ENCODE measurements at places on chromosomes 7 and 10.
A peak's percentile ranks its signal among the peaks of the same experiment; 100 is the strongest.

- peak; percentile 17 for DNase-seq
Measured at GRCh38 chr7:129591868-129592267, 19.7 kb upstream of the NRF1 start.

- no peak for DNase-seq
Measured at GRCh38 chr7:2195400-2196246, 37.1 kb downstream of the MAD1L1 start.

DNA sequence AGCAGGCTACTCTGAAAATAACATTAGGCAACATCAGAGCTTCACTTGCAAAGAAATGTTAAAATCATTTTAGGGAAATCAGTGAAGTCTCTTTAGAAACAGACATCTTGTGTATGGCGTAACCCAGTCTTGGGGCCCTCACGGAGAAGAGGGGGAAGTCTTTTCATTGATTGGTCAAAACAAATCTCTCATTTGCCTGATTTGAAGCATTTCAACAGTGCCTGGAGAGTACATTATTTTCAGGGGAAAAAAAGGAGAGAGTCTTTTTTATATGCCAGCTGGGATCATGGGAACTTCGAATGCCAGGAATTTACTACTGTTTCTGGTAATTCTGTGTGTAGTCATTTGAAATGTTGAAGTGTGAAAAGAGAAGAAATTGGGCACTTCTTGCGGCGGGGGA lies 471.4 kb downstream of the PLXDC2 start:
- no peak for DNase-seq

DNA sequence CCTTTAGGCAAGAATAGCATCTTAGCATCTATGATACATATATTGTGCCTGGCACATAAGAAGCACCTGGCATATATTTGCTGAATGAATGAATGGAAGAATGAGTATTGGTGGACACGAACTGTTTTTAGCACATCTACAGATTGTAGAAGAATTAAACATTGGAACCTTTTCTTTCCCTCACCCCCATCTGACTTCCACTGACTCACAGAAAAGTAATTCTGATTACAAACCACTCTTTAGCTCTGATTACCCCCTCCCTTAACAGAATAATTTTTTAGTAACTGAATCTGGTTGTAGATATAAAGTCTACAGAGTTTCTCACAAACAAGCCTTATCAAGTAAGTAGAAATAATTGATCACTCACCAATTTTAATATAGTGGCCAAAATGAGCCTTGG lies 31.9 kb downstream of the SLC26A4 start:
- DNase-seq = peak; percentile 22

DNA sequence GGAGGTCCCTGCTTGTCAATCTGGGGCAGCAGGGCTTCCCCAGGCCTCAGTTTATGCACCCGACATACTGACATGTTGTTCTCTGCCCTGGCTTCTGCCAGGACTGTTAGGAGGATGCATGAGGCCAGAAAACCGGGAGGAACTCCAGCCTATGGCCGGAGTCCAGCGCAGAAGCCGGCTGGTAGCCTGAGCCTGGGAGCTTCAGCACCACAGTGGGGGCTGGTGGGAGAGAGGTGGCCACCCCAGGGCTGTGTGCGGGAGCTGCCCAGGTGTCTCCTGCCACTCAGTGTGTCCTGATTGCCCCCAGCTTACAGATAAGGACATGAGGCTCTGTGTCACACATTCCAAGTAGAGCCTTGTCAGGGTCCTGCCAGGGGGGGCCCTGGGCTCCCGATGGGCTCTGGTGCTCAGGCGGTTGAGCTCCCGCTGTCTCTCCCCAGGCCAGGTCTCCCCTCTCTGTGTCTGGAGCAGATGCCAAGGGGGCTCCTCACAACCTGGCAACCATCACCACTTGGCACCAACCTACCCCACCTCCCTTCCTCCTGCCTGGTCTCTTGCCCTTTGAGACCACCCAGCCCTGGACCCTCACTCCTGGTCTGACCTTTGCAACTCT lies 32.3 kb downstream of the PPIF start:
- peak; percentile 31 for DNase-seq

- no peak for DNase-seq
Measured at GRCh38 chr7:158111906-158112570, 475.6 kb downstream of the PTPRN2 start.

DNA sequence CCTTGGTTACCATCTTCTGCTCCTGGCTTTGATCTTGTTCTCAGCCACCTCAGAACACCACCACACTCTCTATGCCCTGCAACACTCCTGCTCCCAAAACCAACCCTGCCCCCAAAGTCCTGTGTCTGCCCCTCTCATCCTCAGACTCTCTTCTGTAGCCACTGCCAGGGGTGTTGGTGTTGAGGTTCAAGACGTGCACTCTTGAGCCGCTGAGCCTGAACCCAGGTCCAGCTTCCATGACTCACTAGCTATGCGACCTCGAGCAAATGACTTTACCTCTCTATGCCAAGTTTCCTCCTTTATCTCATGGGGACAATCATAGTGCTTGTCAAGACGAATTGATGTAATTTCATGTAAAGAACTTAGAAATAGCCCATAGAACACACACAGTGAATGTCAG lies 840 bp upstream of the ATP6V0A4 start:
- DNase-seq = no peak

DNA sequence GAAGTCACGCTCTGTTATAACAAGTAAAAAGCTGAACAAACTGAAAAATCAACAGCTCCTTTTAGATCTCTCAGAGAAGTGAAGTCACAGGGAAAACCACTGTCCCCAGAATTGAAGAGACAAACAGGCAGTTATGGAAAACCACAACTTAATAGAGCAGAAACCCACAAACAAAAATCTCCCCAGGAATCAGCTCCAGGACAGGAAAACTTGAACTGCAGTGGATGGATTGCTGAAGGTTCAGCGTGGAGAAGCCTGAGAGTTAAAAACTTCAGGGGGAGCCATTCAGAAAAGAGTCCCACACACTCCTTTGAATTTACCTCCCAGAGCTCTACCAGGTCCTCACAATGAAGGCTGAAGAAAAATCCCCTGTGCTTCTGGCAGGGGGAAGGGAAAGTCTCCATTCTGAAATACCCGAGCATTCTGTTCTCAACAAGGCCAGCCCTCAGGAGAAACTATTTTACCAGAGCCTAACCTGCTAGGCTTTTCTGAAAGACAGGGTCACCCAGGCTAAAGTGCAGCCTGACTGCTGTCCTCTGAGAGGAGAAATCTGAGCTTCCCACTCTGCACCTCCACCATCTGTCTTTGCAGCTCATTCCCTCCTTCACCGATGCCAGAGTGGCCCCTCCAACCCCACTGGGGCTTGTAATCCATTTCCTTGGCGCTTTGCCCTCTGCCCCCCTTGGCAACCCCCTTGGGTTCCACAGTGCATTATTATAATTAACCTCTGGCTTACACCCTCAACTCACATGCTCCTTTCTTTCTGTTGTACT lies 65.0 kb upstream of the CCNY start:
- DNase-seq = no peak

GRCh38 chr7:66304536-66304935 lies 99.4 kb downstream of the TPST1 start:
- DNase-seq = no peak

DNA sequence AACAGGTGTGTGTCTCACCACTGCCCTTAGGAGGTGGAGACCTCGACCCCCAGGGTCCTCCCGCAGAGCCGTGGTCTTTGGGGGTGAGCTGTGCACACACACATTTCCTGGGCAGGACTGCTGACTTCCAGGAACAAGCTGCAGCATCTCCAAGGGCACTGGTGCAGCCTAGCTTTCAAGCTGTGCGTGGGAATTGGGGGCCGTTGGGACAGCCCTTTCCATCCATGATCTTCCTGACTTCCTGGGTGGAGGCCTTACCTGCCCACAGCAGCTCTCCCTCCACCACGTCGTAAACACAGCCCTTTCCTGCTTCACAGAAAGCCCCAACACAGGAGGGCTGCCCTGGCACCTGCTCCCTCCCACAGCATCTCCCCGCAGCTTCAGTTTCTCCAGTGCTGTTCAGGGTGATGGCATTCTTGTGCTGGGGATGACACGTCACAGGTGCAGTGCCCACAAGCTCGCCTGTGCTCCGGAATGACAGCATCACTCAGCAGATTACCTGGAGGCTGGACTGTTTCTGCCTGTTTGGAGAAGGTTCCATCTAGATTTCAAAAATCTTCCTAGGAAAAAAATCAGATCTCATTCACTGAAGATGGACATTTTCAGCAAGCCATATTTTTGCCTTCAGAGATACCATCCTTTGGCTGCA lies 208.0 kb upstream of the PPP2R2D start:
- no peak for DNase-seq

- no peak for DNase-seq
Measured at GRCh38 chr10:46550795-46551700, 5.4 kb downstream of the GPRIN2 start.

GRCh38 chr10:110641256-110641655 lies 2.9 kb upstream of the RBM20 start:
- no peak for DNase-seq

GRCh38 chr7:93228302-93228701 lies 2.0 kb upstream of the HEPACAM2 start:
- DNase-seq = peak; percentile 66

- no peak for DNase-seq
Measured at GRCh38 chr10:43361547-43362190, 9.8 kb upstream of the FXYD4 start.

DNA sequence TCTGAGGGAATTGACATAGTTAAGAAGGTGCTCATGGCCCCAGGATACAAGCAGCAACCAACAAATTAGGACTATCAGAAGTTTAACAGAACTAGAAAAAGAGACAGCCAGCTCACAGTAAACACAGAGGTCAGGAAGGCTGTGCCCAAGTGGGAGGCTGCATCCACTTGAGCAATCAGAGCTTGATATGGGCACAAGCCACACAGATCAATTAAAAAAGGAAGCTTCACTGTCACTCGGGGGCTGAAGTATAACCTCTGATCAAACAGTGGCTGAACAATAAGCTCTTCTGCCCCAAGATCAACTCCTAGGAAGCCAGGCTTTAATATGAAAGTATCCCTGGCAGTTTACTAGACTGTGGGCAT lies 40.0 kb downstream of the ZNF438 start:
- DNase-seq = no peak

GRCh38 chr7:66050990-66051448 lies 24.6 kb upstream of the ASL start:
- peak; percentile 100 for DNase-seq

DNA sequence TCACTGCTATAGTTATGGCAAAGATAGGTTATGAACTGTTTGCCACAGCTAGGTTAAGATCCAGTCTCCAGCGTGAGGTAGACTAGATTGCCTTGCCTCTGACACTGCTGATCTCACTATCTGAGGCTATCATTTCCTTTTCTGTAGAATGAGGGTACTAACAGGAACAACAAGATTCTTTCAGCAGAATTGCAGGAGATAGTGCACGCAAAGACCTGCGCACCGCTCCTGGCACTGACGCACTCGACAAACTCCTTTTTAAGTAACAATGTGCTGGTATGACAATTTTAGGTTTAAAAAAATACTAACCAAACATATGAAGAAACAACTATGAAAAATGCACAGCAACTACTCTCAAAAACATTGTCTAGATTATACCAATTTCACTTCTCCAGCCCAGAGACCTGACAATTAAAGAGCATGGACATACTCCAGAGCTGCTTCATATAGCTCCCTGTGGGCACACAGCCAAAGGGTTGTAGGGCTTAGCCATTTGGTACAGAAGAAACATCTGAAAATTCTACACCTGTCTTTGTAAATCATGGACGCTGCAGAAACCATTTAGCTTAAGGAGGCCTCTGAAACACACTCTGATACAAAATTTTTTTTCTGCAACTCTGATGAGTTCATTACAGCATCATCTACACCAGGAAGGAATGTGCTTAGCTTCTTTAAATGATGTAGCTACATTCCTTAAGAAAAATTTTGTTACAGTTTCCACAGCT lies 7.8 kb downstream of the ADAM12 start:
- DNase-seq = peak; percentile 45

GRCh38 chr10:2212244-2212834 lies 475.0 kb upstream of the ADARB2 start:
- DNase-seq = no peak

- no peak for DNase-seq
Measured at GRCh38 chr7:142894112-142894984, 8.8 kb upstream of the TRPV6 start.

DNA sequence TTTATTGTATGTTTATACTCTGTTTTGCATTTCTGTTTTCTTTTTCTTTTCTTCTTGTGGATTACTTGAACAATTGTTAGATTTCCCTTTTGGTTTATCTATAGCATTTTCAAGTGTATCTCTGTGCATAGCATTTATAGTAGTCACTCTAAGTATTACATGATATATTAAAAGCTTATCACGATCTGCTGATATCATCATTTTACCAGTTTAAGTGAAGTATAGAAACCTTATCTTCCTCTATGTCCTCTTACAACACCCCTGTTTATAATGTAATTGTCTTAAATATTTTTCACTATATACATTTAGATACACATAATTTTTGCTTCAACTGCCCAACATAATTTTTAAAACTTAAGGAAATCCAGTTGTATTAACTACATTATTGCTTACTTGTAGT lies 513.9 kb upstream of the CELF2 start:
- no peak for DNase-seq

DNA sequence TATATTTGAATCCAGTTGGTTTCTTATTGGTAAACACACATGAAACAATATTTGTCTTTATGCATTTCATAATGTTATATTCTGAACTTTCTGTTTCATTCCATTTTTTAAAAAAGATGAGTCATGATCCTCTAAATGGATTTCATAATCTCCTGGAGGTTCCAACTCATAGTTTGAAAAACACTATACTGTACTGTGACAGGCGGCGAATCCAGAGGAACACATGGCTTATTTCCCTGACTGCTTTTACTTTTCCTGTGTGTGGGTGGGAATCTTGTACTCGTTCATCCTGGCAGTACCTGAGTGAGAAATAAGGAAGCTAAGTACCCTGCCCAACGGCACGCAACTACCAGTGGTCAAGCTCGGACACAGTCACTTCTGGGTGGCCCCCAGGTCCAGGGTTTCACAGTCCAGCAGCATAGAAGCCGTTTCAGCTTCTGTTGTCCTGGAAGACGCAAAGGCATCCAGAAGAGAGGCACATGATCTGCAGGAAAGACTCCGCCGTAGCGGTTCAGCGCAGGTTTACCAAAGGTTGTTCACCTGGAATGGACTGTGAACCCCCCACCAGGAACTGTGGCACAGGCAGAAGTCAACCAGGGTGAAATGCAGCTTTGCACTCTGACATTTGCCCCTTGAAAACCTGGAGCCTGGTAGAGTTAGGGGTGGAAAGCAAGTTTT lies 117.7 kb downstream of the CCNY start:
- peak; percentile 54 for DNase-seq

DNA sequence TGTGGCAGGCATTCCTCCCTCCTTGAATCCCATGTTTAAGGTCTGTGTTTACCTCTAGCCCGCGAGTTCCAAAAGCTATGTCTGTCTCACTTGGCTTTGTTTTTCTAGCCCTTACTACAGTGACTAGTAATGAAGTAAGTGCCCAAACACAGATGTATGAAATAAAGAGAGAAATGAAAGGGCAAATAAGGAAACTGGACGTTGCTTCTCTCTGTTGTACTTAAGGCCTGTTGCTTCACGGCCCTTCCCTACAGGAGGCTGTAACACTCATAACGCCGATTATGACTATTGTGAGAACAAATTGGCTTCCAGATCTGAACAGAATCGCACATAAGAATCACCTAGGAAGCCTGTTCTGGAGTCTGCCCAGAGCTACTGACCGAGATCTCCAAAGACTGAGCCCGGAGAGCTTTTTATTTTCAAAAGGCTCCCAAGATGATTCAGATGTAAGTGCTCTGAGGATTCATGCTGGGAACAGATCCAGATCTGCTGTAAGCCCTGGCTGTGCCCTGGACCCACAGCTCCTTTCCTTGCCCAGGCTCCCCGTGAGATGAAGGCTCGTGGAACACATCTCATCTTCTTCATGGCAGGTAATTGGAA lies 432.6 kb downstream of the SDK1 start:
- no peak for DNase-seq

GRCh38 chr10:48759113-48759901 lies 74.6 kb downstream of the WDFY4 start:
- no peak for DNase-seq

- peak; percentile 72 for DNase-seq
Measured at GRCh38 chr7:135763261-135763660, 14.6 kb upstream of the FAM180A start.
